ENCODE measurements at places on chromosomes 3 and 15.

GRCh38 chr3:108511055-108511454 is 659 bp upstream of the MYH15 start:
- no peak for DNase-seq

DNA sequence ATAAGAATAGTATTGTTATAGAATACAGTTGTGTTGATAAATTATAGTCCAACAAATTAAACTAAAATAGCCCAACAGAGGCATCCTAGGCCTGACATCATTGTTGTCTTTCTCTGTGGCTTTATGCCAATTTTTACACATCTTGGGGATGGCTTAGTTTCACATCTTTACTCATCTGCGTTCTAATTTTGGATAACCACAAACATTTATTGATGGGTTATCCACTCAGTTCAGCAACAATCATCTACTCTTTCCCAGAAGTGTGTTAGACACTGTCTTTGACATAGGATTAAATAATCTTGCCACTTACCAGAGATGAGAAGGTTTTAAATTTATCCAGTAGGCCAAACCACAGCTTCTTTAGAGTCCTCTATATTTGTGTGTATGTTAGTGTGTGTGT is 120.8 kb upstream of the PHLDB2 start:
- DNase-seq = no peak

DNA sequence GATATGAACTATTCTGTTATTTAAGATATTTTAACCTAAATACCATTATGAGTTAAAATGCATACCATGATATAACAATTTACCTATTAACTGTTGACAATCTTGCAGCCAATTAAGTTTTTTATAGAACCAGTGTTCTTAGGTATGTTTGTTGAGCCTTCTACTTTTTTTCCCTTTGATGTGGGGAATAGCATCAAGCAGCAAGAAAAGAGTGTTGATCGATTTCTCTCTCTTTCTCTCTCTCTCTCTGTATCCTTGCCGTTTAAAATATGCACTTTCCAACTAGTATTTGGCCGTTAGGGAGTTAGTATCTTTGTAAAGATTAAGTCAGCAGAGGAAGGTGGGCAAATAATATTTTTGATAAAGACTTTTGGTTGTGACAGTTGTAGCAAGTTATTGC is 5.9 kb downstream of the CHD2 start:
- no peak for DNase-seq

GRCh38 chr15:60585743-60586708 is 107.1 kb upstream of the ICE2 start:
- peak; percentile 51 for DNase-seq

DNA sequence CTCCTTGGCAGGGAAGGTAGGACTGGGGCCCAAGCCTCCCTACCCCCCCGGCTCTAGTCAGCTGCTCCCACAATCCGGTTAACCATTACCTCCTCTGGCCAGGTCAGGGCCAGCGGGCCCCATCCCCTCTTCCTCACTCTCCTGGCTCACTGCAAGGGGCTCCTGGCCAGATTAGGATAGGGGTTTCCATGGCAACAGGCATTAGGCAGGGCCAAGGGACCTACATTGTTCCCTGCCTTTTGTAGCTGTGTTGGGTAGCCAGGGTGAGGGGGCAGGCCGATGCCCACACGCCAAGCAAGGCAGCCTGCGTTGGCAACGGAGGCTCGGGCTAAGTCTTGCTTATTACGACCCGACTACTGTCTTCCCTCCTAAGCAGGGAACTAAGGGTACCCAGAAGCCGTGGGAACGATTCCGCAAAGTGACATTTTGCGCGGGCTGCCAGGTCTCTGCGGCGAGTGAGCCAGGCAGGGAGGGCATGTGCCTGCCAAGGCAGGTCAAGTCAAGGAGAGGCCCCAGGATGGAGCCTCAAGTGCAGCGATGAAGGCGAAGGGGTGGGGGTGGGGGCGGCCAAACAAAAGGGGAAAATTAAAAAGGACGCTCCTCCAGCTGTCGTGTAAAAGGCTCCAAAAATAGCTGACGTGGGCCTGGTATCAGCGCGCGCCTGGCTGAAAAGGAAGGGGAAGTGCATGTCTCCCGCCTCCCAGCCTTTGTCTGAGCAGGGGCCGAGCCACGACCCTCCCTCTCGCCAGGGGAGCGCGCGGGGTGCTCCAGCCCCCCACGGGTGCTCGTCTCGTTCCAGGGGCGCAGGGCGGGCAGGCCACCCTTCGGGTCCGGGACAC is 919 bp downstream of the IDH2 start:
- no peak for DNase-seq

- DNase-seq = no peak
Measured at GRCh38 chr15:83935774-83936173, 281.9 kb downstream of the ADAMTSL3 start.

DNA sequence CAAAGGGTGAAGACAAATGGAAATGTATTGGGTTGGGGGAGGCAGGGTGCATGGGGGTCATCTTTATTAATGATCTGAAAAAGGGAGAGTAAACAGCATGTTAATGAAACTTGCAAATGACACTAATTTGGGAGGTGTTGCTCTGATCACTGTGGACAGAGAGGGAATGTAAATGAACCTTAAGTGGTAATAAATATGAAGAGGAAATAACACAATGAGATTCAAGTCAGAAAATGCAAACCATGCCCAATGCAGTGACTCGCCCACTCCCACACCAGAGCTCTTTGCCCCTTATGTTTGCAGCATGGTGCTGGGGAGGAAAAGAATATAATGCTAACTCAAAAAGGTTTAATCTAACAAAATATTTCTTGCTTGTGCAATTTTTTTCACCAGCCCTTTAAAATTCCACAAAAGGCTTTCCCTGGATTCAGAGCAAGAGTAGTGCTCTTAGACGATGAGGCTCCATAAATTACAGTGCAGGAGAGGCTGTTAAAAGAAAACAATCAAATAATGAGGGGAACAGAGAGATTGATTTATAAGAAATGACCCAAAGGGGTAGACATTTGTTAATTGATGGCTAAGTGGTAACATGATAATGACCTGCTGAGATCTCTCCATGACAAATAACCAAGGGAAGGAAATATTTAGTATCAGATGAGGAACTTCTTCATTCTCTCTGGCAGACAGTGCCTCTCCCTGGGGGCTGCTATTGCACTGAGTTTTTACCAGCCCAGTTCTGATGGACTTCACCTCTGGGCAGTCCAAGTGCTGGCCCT is 210.0 kb upstream of the PPP2R3A start:
- DNase-seq = no peak

DNA sequence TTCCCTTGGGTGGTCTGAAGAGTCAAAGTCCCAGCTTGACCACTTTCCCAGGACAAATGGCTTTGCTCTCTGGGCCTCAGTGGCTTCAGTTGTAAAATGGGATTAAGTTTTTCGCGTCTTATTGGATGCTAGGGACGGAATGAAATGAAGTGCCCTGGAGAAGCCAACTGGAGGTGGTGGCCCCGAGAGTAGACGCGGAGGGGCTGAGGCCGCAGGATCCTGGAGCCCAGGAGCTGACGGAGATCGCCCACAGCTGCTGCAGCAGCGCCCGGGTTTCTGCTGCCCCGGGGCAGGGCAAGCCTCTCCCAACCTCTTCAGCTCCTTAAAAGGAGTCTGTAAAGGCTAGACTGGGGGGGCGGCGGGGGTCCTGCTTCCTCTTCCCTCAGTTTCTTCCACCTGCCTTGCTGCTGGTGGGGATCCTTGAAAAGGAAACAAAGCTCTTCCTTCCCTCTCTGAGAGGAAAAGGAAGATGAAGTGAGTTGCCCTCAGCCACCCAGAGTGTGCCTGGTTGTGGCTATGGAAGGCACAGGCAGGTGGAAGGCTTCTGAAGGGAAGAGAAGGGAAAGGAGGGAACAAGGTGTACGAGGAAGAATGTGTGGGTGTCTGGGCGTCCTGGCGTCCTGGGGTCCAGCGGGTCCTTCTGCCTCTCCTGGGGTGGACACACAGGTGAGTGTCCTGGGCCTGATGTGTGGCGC is 967 bp upstream of the BNC1 start:
- no peak for DNase-seq

- no peak for DNase-seq
Measured at GRCh38 chr3:109339714-109340648, 2.6 kb upstream of the DPPA4 start.

- no peak for DNase-seq
Measured at GRCh38 chr15:53974813-53975212, 3.4 kb upstream of the UNC13C start.

DNA sequence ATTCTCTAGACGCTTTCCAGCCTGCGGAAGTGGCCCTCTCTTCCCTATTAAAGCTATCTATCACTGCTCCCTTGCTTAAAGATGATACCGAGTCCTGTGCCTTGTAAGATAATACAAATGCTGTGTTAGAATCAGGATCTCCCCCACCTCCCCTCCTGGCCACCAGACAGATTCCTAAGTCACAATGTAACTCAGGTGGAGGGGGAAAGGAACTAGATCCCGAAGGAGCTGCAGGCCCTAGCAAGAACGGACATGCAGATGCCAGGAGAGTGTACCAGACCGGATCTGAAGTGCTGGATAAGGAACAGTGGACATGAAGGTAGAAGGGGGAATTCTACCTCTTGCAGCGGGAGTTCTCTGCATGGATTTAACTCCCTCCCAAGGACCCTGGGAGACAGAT is 230.7 kb upstream of the LYSMD4 start:
- no peak for DNase-seq

GRCh38 chr3:135908225-135908624 is 57.3 kb upstream of the PPP2R3A start:
- DNase-seq = peak; percentile 20

DNA sequence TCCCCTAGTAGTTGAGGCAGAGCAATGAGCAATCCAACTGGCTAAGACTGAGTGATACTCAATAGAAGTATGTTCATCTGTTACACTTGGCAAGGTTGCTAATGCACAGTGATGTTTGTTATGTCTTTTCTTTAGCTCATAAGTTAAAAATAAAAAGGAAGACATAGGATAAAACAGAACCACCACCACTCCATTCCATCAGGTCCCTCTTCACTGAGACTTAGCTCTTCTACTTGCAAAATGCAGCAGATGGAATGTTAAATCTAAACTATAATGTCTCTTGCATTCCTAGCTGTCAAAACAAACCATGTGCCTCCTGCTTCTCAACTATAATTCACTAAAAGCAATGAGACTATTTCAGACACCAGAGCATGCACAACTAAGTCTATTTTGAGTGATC is 265.6 kb upstream of the UBE2E2 start:
- no peak for DNase-seq

DNA sequence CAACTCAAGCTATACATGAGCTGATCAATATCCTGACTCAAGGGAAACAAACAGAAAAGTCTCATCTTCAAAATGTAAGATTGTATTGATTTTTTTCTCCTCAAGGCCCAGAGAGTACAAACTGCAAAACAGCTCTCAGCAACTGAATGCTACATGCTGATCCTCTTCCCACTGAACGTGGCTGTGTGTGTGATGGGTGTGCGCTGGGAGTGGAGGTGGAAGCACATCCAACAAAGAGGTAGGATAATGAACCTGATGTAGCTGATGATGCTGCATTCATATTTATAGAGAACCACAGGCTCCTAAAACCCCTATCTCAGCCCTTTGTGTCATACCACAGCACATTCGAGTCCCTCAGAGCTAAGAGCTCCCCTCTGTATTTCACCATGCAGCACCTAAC is 56.8 kb downstream of the GABRB3 start:
- DNase-seq = no peak

- no peak for DNase-seq
Measured at GRCh38 chr15:49832511-49832910, 211.7 kb downstream of the DTWD1 start.

DNA sequence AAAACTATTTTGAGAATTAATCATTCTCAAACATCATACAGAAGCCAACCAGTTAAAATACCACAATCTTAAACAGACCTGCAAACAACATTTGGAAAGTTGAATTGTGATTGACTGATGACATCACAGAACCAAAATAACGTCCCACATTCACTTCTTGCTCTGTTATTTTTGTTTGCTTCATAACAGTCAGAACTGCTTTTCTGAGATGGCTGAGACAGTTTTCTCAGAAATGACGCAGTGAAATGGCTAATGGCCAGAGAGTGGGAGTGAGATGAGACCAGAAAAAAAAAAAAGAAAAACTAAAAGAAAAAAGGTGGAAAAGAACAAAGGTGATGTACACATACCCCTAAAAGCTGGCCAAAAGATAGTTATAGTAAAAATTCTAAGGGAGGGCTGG is 1061.2 kb downstream of the FHIT start:
- no peak for DNase-seq

- no peak for DNase-seq
Measured at GRCh38 chr3:43390255-43390588, 103.9 kb downstream of the SNRK start.

DNA sequence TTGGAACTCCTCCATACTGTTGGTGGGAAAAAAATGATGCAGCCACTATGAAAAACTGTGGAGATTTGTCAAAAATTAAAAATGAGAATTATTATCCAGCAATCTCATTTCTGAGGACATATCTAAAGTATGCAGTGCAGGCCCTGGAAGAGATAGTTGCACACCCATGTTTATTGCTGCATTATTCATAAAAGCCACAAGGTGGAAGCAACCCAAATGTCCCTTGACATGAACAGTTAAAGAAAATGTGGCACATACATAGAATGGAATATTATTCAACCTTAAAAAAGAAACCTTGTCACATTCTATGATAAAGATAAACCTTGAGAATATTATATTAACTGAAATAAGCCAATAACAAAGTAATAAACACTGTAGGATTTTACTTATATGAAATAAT is 80.9 kb upstream of the ARHGEF26 start:
- no peak for DNase-seq

DNA sequence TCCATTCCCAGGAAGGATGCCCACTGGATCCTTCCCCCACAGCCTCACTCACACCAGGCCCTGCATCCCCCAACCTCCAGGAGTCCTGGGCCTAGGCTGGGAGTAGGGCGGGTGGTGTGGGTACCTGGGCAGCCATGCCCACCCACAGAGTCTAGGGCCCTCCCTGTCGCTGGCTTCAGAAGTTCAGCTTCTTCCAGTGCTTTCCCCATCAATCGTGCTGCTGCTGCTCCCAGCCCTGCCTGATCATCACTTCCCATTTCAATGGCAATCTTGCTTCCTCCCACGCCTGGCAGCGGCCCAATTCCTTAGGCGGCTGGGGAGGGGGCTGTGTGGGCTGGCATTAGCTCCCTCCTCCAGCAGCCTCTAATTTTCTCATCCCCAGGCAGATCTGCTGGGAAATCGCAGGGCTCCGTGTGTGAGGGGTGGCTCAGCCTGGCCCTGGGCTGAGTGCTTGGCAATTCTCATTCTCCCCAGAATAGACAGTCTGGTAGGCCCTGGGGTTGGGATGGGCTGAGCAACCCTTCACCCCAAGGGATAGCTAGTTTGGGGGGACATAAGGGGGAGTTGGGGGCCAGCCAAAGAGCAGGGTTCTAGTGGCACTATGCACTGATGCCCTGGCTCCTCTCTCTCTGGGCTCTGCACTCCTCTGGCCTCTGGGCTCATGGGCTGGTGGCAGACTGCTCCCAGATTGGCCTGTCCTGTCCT is 66.4 kb downstream of the SCN5A start:
- DNase-seq = no peak

GRCh38 chr3:157094301-157094700 is 65.6 kb downstream of the CCNL1 start:
- DNase-seq = no peak

- DNase-seq = no peak
Measured at GRCh38 chr3:178284181-178284580, 252.1 kb upstream of the KCNMB2 start.
